ENCODE measurements at places on chromosomes 4 and X.

GRCh38 chrX:100681599-100681998 lies 37.6 kb downstream of the SRPX2 start:
- DNase-seq = no peak

DNA sequence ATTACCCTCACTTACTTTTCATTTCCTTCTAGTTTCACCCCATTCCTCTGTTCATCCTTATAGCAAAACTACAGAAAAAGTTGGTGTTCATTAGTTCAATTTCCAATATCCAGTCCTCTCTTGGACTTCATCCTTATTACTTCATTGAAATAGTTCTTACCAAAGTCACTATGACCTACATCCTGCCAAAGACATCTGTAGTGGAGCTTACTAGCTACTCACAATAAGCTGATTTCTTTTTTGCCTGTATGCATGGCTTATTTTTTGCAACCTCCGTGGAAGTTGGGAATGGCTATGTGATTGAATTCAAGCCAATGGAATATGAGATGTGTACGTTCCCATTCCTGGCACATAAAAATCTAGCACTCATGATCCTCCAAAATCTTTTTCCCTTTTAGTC lies 4.6 kb upstream of the CDKL2 start:
- no peak for DNase-seq

- DNase-seq = no peak
Observed at GRCh38 chrX:100584611-100585010, at the start of gene TNMD. TNMD (plus strand) TSS chrX:100584936; CDS start chrX:100585019, 83 bp downstream.

DNA sequence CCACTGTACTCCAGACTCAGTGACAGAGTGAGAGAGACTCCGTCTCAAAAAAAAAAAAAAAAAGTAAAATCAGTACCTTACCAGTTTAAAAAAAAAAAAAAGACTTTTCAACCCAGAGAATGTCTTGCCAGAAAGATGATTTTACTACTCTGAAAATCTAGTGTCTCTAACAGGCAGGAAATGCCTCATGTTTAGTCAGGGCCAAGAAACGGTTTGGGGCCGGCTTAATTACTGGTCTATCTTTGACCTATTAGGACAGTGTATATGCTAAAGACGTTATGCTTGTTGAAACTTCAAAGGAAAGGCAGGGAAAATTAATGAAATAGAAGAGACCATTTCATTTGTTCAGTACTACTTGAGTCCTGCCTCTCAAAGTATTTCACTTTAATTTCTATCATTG lies 9.9 kb downstream of the BEND4 start:
- DNase-seq = no peak

DNA sequence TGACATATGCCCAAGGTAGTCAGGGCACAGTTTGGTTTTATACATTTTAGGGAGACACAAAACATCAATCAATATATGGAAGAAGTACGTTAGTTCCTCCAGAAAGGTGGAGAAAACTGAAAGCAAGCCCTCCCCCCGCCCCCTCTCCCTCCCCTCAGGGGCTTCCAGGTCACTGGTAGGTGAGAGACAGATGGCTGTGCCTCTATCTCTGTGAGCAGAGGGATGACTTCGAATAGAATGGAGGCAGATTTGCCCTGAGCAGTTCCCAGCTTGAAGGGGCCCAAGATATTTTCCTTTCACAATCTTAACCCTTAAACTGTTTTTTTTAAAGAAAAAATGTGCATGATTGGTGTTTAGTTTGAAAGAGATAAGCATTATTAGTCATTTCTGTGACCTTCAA lies 114.0 kb downstream of the PCDH10 start:
- no peak for DNase-seq
